T-helper 2 cell (primary cell): ENCODE measurements at places on chromosomes 7 and 10.

GRCh38 chr7:35701287-35701900 lies 6.5 kb upstream of the HERPUD2 start:
- DNase-seq = no peak

GRCh38 chr7:83798489-83798888 lies 149.6 kb upstream of the SEMA3E start:
- DNase-seq = no peak

- no peak for DNase-seq
Measured at GRCh38 chr7:24130631-24131030, 153.4 kb upstream of the NPY start.

DNA sequence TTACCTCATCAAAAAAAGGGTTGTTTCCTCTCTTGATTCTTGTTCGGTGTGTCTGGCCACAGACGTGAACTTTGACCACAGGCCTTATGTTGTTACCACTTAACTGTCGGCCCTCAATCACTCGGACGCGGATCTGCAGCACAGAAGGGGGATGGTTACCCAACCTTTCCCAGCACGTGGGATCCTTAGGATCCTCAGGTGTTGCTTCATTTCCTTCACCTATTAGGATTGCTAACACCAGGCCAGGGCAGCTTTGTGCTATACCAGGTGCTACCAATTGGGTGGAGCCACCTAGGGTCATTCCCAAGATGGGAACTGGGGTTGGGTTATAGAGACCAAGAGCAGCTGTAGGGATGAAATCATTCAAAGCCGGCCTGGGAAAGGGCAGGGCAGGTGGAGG lies 73.4 kb downstream of the MYOF start:
- DNase-seq = no peak

GRCh38 chr7:153276394-153276793 lies 516.8 kb downstream of the ACTR3B start:
- no peak for DNase-seq

DNA sequence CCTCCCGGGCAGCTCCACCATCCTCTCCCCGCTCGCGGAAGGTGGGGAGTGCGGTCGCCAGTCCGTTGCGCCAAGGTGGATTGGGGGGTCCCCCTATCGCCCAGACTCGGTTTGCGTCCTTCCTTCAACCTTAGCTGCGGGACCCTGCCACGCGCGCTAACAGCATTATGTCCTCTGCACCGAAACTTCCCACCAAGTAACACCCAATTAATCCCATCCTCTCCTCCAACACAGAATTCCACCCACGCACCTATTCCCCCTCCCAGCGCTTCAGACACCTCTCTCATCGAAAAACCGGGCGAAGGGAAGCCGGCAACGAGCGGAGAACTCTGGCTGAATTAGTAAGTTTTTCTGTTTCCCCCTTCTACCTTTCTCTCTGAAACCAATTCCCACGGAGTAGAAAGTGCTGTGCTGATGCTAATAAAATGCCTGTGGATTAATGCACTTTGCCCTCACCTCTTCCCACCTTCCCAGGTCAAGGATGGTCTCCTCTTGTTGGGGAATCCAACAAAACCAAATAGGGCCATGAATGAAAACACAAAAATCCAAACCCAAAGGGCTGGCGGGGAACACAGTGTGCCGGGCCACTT lies 947 bp downstream of the HOXA3 start:
- no peak for DNase-seq

DNA sequence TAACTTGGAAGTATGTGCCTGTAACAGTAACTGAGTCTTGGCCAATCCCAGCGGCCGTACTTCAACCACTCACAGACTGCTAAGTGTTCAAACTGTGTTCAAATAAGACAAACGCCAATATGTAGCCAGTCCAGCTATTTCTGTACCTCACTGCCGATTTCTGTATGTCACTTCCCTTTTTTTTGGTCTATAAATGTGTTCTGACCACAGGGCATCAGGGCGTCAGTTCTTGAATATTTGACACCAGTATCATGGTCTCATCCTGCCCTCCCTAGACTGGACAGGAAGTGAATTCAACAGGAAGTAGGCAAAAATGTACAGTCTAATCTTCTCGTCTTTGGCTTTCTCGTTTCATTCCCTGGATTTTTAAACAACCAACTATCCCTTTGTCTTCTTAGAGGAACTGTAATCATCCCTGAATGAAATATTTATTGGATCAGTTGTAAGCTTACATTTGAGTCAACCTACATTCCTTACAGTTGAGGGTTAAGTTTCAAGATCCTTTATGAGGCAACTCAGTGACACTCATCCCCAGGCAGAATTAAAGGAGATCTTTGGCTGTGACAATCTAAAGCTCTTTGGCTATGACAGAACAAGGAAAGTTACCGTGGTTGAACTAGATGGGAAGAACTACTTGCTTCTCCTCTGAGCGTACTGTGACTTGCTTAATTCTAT lies 232.7 kb downstream of the NSUN6 start:
- DNase-seq = no peak

GRCh38 chr10:79246209-79246581 lies 101.1 kb upstream of the PPIF start:
- DNase-seq = no peak

DNA sequence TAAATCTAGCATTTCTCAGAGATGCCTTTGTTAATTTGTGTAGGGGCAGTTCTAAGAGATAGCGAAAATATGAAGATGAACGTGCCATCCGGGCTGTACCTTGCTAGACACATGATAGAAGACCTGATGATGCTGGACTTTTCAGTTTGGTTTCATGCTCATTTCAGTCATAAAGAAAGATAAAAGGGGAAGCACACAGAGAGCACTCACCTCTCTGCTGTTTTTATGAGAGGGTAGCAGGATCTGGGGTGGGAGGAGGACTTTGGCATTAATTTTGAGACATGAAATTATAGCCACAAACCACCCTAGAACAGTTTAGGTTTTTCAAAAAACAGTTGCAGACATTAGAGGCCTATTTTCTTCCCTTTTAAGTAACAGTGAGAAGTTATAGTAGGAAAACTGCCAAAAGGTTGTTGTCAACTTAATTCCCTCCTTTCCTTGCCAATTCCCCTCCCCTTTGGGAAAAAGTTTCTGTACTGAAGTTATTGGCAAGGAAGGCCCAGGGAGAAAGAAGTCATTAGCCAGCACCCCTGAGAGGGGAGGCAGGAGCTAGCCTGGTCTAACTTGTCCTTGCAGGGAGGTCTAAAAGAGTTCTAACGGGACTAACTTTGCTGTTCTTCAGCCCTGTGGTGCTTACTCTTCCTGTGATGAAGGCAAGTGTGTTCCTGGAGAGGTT lies 2.6 kb downstream of the ST7 start:
- no peak for DNase-seq

- no peak for DNase-seq
Measured at GRCh38 chr10:28878236-28878970, 201.1 kb downstream of the BAMBI start.

- DNase-seq = no peak
Measured at GRCh38 chr7:77825131-77825530, 26.6 kb downstream of the PHTF2 start.

DNA sequence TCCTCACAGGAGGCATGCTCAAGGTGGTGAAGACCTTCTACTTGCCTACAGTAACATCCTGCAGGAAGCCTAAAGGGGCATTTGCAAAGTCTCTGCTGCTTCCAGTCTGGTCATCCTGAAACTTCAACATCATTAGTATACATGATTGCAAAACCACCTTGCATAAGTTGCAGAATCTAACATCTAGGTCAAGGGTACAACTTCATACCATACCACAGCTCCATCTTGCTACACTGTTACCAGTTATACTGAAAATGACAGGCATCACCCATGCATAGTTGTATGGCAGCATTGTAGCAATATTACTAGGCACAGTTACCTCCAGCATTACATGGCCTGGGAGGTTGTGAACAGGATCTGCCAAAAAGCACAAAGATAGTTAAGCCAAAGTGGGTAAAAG lies 13.7 kb upstream of the MACROH2A2 start:
- no peak for DNase-seq

- no peak for DNase-seq
Measured at GRCh38 chr7:1706721-1707613, 36.9 kb downstream of the ELFN1 start.

GRCh38 chr7:18317941-18318340 lies 177.6 kb upstream of the HDAC9 start:
- DNase-seq = no peak

GRCh38 chr7:131648491-131648890 lies 92.1 kb upstream of the PODXL start:
- no peak for DNase-seq

GRCh38 chr7:111092406-111093236 lies 1.7 kb downstream of the LRRN3 start:
- no peak for DNase-seq

DNA sequence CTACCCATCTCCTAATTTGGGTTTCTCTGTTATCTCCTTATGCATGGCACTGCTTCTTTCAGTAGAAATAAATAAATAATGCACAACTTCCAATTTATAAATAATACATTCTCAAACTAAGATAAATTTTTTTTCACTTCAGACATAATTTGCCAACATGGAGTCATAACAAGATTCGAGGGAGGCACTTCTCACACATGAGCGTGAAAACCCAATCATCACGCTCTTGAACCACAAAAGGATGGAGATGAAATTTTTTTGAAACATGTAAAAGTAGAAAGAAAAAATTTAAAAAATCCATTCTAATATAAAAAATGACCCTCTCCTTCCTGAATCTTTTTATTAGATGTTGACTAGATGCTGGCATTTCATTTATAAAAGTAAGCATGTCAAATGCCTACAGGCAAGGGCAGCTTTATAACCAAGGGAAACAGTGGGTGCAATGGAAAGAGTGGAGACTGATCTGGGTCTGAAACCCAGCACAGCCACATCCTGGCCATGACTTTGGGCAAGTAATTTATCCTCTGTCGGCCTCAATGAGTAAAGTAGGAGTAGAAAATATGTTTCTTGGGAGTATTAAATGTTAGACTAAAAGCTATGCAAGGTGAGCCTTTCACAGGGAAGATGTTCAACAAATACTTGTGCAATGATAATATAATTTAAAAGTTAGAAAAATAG lies 185.0 kb downstream of the STK31 start:
- DNase-seq = no peak
